ENCODE measurements at places on chromosomes 7 and 10. TPM values are rescaled to one million over a fixed set of nuclear protein-coding genes. Genes with fewer than 3 reads are reported as not detected.

- no peak for DNase-seq
Observed at GRCh38 chr7:115363916-115364315, 442.0 kb downstream of the MDFIC start.

GRCh38 chr10:13658264-13658663 is 71.5 kb downstream of the PRPF18 start:
- DNase-seq, result no peak

DNA sequence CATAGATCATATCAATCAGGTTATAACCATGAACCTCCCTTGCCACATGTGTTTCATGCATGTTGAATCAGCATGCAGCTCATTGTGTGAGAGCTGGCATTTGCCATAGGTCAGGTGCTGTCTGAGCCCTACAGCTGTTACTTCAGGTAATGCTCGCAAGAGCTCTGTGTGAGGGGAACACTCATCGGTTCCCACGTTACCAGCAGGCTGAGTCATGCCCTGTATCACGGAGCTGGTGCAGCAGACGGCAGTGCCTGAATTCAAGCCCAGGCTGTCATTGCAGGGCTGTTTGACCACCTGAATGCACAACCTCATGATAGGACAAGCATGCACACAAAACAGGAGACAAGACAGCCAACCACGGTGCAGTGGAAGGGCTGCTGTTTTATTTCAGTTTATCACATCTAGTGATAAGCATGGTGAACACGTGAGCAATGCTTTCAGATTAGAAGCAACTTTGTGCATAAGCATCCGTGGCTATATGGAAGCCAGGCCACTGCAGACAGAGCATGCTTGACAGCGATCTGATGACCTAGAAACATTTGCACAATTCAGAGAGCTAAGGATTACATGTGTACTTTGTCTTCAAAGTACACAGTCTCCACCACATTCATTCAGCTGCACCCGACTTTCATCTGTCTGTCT is 56.4 kb upstream of the PFKP start:
- DNase-seq, result no peak

DNA sequence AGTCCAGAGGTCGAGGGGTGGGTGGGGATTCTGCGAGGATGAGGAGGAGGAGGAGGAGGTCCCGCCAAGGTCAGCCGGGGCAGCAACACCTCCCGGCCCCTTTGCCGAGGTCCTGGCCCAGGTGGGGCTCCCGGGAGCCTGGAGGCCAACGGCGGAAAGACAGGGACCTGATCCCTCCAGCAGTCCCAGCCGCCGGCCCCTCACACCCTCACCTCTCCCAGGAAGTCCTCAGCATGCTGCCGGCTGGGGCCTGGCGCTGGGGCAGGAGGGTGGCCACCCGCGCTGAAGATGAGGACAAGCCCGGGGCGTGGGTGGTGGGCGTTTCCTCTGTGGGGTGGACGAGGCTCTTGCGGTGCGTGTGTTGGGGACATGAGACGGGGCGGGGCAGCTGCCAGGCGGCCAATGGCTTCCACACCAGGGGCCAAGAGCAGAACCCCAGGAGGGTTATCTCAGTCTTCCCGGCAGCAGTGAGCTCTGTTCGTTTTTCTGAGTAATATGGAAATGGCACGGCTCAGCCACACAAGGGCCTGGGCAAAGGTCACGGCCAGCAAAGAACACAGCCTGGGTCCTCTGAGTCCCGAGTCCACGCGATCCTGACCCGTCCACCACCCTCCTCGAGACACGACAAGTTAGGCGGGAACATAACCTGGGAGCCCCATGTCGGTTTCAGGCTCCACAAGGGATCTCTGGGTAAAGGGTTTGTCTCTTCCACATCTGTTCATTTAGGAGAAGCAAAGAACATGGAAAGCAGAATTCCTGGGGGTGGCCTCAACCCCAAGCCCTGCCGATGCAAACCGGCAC is 82.9 kb upstream of the PDGFA start:
- DNase-seq, result no peak

- no peak for DNase-seq
Observed at GRCh38 chr10:69353977-69354635, 62.6 kb downstream of the TACR2 start.

DNA sequence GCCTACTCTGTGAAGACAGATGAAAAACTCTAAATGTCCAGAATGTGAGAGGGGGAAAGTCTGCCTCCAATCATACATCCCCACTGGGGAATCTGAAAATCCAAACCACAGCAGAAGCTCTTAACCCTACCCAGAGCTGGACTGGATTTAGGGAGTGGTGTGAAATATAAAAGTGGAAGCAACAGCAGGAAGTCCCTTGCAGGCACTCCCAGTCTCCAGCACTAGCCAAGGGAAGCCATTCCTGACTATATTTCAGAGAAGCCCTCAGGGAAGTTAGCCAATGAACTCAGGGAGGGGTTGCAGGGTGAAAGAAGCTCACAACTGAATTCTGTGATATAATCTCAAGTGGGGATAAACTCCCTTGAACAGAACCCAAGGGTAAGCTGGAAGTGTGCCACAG is 51.5 kb downstream of the CRPPA start:
- no peak for DNase-seq

DNA sequence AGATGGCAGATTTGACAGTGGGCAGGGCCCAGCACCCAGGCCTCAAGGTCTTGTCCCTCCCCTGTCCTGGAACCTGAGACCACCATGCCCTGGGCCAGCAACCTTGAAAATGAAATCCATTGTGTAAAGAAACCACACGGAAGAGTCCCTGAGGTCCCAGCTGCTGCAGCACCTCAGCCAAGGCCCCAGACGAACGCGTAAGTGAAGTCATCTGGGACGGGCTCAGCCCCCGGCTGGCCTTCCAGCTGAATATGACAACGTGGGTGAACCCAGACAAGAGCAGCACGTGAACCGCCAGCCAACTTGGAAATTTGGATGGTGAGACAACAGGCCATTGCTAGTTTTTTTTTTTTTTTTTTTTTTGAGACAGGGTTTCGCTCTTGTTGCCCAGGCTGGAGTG is 70.3 kb downstream of the CYTH3 start:
- DNase-seq, result peak; percentile 54

DNA sequence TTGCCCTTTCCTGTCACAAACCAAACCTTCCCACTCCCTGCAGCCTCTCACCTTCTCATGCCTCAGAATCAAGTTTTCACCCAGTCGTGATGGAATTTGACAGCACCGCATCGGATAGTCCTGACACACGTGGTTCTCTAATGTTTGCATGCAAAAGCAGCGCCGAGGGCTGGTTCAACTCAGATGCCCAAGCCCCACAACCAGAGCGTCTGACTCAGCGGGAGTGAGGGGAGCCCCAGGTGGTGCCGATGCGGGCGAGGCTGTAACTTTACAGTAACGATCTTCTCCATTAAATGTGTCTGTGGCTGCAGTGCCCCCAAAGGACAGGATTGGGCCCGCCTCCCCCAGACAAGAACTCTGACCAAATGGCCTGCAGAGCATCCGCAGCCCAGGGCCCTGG is 284.5 kb downstream of the CELF2 start:
- DNase-seq, result no peak

DNA sequence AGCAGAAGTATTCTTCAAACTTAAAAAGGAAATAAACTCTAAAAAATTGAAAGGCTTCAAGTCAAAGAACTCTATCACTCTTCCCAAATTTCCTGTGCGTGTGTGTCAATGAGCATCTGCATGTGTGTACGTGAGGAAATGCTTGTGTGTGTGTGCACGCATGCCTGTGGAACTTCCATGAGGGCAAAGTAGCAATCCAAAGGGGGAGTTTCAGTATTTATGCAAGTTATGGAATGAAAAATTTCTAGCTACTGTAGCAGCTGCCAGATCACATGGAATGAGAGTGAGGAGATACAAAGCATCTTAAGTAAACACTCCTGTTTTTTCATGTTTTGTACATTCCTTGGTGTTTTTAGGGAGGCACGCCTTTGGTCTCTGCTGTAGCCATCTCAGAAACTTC is 152.6 kb downstream of the RAPGEF5 start:
- peak; percentile 27 for DNase-seq

DNA sequence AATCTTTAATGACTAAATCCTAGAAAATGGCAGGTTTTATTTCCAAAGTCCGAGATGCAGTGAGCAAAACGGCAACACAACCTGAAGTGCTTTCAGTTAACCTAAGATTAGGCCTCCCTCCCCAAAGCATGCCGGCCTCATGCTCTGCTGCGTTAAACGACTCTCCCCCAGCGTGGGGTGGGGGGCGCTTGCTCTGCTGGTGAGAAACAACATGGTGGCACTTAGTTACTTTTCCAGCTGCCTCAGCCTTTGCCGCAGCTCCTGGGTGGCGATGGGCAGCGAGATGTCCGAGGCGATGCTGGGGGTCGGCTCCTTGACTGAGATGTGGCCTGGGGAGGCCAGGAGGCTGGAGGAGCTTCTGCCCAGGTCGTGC is 36.7 kb upstream of the NCAPG2 start:
- no peak for DNase-seq

DNA sequence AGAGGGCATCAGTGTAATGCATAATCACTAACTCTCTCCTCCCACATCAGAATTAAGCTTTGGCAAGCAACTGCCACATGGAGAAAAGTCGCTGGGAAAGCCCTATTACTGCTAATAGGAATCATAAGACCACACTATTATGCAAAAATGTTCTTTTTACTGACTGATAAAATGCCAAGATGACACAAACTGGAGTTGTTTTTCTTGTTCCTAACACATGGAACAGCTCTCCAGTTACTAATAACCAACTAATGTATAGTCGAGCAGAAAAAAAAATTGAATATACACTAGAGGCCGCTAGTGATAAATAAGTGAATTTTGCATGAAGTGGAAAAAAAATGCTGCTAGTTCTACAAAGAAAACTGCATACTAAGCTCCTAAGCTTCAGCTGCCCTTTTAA is 165.6 kb downstream of the TPK1 start:
- DNase-seq, result no peak

DNA sequence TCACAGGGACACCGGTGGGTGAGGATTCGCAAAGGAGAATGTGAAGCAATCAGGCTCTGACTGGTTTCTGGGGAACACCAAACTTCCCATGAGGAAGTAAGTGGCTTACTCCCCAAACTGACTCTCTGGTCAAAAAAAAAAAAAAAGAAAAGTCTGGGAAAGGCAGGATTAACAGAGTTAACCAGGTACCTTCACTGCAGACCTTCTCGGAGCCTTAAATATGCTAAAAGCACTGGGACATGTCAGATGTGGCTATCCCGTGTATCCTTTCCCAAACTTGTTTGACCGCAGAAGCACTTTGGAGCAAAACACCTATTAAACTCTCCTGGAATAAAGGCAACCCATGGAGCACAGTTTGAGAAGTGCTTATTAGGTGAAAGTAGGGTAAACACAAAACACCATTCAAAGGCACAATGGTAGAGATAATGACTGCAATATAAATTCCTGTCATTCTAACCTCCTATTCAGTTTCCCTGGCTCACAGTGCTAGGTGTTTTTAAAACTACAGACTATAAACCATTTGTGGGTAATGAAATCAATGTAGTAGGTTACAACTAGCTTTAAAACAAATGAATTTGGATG is 44.1 kb upstream of the MXI1 start:
- no peak for DNase-seq

GRCh38 chr10:25933653-25934608 is at the start of gene MYO3A:
Gene MYO3A, plus strand, starts transcription at chr10:25934229. Its CDS starts 17,882 bp downstream, at chr10:25952111.
- peak; percentile 31 for DNase-seq

- DNase-seq, result no peak
Observed at GRCh38 chr10:51269821-51270220, 195.5 kb downstream of the PRKG1 start.

DNA sequence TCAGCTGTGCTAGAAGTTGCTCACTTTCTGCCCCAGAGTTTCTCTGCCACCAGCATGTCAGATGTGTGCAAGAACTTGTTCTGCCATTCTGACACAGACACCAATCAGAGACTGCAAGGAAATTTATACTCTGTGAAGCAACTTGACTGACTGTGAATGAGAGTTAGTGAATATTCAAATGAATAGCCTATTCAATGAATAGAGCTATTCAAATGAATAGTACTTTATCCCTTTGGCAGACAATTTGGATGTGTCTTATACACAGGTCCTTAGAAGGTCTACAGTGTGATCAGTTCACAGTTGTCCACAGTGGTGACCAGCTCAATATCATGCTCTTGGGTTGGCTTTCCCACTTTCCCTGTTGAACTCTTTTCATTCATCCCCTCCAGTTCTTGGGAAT is 138.1 kb downstream of the MACC1 start:
- DNase-seq, result no peak

- DNase-seq, result no peak
Observed at GRCh38 chr7:41538810-41539724, 163.8 kb downstream of the INHBA start.

DNA sequence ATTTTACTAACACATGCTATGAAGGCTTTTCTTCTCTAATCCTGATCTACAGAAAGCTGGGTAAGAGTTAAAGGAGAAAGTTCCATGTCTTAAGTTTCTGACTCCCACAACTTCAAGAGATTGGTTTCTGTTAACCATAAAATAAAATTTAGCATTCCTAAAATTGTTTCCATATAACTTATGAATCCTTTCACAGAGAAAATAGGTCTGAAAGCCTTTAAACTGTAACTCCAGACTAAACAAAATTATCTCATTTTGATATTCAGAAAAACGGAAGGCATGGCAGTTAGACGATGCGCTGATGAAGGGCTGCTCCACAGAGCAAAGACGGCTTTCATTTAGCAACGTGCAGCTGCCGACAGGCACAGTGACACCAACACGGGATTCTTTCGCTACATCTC is 133.3 kb downstream of the SLC25A13 start:
- no peak for DNase-seq

DNA sequence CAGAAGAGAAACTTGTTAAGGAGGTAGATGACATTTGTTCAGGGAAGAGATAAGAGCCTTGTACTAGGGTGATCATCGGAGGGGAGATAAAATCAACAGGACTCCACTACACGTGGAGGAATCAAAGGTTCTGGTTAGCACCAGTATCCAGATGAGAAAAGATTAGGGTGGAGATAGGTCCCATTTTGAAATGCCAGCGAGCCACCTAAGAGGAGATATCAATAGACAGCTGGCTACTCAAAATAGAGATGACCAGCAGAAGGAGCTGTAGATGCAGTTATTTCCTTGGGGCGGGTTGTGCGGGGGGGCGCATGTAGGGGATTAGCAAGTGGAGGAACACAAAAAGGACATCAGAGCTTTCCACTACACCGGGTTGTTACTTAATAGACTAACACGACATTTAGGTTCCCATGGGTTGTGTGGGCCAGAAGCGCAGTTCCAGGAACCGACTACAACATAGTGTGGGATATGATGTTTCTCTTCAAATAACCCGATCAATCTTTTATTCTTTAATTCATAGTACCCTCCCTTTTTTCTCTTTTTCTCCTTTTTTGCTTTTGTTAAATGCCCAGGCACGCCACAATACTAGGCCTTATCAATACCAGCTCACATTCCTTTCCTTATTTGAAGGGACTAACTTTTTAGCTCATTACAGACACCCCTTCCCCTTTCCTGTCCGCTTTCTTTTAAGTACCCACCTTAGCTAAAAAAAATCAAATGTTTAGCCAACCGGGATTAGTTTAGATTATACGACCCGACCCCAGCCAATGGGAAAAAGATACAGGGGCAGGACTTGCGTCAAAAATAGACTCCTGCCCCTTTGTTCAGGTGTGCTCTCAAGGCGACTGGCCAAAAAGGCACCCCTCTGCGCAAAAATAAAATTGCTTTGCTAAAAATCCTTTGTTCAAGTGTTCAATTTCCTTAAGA is 2.0 kb upstream of the KIF11 start:
- peak; percentile 82 for DNase-seq

NPSR1 gene
- total RNA-seq, result not detected

SUN3 gene
- 29.1 TPM for total RNA-seq

HGF gene
- 5.0 TPM for total RNA-seq

GDF2 gene
- total RNA-seq, result 0.39 TPM

PRKRIP1 gene
- total RNA-seq, result 52.5 TPM

TSPAN14 gene
- total RNA-seq, result 61.4 TPM

DEPP1 gene
- 33.1 TPM for total RNA-seq

KLF14 gene
- total RNA-seq, result 1.5 TPM

AGAP3 gene
- total RNA-seq, result 90.5 TPM

TCERG1L gene
- 8.3 TPM for total RNA-seq
